ENCODE measurements at places on chromosomes 2 and 18.

DNA sequence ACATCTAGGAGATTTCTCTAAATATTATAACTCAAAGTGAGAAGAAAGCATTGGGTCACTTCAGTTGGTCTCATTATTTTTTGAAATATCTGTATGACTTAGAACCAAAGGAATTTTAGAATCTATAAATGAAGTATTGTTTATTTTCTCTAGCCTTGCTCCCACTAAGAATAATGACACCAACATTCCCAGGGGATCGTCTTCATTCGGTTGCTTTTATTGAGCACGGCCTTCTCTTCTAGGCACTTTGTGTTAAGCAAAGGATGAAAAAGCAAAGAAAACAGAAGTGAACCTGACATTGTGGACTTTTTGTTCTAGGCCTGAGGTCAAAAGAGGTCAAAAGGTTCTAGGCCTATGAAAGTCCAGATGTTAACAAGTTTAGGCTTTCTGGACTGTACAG is 231.9 kb downstream of the GALR1 start:
- no peak for DNase-seq

DNA sequence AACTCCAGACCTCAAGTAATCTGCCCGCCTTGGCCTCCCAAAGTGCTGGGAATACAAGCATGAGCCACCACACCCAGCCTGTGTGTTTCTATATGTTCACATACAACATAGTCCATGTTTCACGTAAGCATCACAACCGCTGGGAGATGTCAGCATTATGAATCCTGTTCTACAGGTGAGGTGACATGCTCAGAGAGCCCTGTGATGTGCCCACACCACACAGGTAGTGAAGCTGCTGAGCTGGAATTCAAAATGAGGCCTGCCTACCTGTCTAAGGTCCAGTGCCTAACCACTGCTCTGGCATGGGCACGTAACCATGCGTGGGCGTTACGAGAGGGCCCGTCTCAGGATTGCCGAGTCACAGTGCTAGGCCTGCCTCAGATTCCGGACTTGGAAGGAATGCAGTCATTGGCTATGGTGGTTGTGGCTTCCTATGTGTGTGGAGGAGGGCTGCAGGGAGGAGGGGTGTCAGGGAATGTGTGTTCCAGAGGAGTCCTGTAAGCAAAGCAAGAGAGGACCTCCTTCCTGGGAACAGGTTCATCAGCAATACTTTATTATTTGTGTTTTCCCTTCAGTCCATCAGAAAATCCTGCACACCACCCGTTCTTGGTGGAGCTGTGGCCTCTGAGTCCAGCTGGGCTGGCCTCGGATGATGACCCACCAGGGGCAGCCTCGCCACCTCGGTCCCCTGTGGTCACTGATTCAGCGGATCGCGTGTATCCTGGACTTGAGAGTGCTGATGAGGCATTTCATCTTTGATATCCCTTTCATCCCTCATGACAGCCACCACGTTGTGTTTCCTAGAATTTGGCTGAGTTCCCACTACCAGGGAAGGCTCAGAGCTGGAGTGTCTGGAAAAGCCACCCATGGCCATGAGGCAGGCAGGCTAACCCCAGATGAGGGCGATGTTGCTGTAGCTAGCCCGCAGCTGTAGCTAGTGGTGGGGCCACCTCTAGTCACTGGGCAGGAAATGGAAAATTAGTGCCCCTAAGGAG is 31.1 kb downstream of the HK2 start:
- no peak for DNase-seq

- no peak for DNase-seq
Measured at GRCh38 chr2:64988420-64989125, 626 bp upstream of the SLC1A4 start.

DNA sequence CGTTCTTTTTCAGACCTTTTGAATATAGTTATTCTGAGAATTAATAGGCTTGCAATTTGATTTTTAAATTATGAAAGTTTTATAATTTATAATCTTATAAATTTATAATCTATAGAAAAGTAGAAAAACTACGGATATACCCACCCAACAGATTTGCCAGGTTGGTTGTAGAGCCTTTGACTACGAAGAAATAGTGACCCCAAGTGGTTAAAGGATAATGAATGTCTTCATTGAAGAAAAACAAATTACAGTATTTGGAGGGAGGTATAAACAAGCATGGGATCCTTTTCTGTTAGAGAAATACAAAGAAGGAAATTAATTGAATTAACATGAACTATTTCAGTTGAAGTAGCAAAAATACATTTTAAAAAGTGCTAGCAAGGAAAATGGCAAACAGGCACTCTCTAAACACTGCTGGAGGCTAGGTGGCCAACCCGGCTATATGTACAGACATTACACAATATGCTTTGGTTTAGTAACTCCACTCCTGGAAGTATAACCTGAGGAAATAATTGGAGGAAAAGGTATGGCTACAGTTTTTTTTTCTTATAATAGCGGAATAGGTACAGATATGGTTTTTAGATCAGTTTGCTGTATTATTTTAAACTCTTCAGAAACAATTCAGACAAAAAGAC is 110.9 kb downstream of the MIB1 start:
- DNase-seq, result no peak

- DNase-seq, result no peak
Measured at GRCh38 chr2:233836359-233836758, 18.0 kb downstream of the HJURP start.

DNA sequence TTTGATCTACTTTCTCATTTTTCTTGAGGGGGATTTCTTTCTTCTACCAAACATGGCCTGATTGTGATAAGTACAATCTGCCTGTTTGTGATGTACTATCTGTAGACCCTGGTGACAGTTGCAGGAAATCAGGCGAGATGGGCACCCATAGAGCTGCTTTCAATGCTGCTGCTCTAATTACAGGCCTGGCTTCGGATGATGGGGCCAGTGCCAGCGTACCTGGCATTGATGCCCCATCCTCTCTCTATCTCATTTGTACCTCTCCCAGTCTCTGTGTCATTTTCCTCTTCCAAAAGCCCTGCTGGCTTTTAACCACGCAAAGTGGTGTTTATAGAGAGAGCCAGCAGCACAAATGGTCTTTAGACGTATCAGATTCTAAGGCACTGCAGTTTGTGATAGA is 69.9 kb downstream of the KCTD18 start:
- no peak for DNase-seq

GRCh38 chr18:35611518-35611917 is 30.0 kb downstream of the GALNT1 start:
- DNase-seq, result no peak

GRCh38 chr2:136146564-136146963 is 28.6 kb upstream of the CXCR4 start:
- DNase-seq, result no peak

DNA sequence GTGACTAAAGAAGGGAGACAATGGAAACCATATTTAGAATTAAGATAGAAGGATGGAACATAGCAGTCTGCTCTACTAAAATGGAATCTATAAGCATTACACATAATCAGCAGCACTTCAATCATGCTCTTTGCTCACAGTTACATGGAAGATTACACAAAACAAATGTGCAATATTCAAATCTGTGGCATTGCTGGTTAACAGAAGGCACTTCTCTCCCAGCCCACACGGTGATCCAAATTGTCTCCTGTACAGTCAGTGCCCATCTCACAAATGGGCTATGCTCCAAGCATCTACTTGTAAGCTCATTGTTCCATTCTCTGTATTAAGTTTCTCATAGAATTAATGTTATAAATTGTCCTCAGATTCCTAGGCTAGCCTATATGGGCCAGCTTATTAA is 716.6 kb downstream of the NRXN1 start:
- no peak for DNase-seq

DNA sequence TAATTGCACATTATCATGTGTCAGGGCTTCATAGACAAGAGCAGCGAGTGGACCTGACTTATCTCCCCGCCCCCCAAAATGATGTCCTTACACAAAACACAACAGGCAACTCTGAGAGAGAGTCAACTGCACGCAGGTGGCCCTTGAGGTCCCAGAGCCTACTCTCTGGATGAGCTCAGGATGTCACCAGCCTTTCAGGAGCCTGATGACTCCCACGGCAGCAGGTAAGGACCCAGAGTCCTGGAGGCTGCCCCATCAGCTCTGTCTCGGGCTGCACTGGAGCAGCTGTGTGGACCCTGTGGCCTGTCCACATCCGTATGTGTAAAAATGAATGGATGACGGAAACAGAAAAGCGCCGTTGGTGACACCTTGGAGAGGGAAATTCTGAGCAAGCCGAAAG is 130.9 kb downstream of the HDAC4 start:
- no peak for DNase-seq

DNA sequence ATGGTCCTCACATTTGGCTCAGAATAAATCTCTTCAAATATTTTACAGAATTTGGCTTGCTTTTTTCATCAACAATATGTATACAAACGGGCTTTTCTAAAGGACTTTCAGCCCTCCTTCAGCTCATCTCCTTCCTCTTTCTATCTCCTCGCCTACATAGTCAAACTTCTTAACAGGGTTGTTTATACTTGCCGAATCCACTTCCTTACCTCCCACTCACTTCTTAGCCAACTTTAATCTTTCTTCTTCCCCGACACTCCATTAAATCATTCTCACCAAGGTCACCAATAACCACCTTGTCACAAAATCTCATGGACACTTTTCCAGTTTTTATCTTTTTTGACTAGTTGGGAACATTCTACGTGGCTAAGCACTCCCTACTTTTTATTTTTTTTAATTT is 325.2 kb downstream of the PLCL1 start:
- no peak for DNase-seq

- DNase-seq, result no peak
Measured at GRCh38 chr2:72148837-72149555, 1.3 kb upstream of the CYP26B1 start.

DNA sequence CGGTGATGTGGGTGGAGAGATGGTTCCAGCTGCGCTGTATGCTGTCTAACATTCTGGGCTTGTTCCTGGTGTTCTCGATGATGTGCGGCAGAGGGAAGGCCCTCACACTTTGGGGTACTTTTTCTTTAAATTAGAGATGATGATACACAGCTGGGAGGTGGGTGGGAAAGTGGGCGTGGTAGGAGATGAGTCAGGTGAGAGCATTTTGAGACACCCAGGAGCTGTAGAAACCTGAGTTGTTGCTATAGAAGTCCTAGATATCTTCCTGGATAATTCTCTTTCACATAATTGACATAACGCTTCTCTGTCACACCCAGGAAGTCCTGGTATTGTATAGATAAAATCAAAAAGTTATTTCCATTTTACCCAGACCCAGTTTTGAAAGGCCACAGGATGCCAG is 103.8 kb upstream of the ALKAL2 start:
- DNase-seq, result no peak

- no peak for DNase-seq
Measured at GRCh38 chr18:58977801-58978200, 113.1 kb downstream of the ZNF532 start.

DNA sequence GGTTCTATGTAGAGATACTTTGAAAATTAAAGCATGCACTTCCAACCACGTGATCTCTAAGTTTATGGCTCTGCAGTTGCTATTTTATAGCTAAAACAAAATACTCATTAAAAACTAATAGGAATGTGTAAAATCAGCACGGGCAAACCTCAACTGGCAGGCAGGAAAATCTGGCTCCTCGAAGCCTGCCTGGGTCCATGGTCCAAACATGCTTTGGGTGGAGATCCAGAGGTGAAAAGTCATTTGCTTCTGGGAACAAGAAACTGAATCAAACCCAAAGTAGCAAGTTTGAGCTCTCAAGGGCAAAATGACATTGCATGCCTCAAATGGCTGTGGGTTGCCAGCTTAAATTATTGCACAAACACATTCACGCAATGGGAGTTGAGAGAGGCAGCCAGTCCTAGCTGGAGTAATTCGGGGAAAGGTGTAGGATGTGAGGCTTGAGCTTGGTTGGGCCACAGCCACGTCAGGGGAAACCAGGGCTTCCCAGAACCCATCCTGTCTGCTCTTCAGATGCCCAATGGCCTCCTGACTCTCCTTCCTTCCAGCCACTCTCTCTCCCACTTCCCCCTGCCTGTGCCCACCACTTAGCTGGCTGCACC is 75.2 kb upstream of the LCLAT1 start:
- no peak for DNase-seq

- no peak for DNase-seq
Measured at GRCh38 chr2:226970362-226970761, 134.5 kb downstream of the RHBDD1 start.

DNA sequence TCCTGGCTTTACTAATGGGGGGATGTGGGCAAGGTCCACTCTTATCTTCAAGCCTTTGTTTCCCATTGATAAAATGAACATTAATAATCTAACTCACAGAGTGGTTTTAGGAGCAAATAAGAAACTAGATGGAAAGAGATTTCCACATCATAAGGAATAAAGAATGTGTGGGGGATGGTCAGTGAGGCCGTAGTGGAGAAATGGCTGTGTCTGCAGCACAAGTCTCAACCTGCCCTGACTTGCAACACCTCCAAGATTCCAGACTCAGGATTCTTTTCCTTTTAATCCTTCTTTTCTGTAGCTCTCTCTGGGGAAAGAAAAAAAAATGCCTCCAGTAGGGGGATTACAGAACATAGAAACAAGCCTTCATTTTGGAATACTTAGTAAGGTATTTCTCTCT is 124.2 kb upstream of the MEX3C start:
- DNase-seq, result no peak

- DNase-seq, result no peak
Measured at GRCh38 chr2:118577202-118577601, 270.2 kb downstream of the EN1 start.

- no peak for DNase-seq
Measured at GRCh38 chr18:58527285-58527951, 101.5 kb downstream of the ALPK2 start.

DNA sequence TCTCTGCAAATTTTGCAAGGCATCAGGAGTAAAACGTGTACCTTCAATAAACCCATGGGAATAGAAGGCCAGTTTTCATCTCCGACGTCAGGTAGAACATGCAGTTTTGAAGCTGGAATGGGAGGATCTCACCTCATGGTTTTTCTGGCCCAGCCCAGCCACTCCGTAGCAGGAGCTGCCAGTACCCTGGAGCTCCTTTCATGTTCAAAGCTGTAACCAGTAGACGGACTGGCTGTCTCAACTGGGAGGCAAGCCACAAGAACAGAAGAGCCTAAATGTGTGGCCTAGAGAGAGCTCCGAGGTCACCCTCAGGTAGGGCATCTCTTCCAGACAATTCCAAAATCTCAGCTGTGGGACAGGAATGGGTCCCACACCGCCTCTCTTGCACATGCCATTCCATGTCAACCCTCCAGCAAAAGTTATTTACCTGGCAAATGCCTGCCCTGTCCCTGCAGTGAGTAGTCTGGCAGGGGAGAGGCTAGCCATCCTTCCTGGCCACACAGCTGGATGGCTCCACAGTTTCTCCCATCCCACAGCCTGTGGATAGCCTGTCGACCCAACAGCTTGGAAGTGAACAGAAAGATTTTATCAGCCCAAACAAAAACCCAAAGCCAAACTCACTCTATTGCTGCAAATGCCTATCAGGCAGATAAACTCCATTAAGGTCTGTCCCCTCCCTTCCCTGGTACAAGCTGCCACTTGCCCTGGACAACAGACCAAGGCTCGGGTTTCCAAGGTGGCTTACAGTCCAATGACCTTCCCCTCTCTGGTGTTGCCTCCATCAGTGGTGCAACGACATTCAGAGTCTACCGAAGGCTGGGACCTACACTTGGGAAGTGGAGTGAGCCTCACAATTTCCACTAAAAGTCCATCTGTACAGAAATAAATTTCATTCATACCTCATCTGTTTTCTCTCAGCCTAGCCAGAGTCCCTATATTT is 27.8 kb downstream of the CRACDL start:
- no peak for DNase-seq

- DNase-seq, result no peak
Measured at GRCh38 chr2:234991793-234992192, 40.0 kb downstream of the SH3BP4 start.
